Activated CD4-positive, alpha-beta T cell treated with anti-CD3 and anti-CD28 coated beads for 4 hours (primary cell): ENCODE measurements at places on chromosomes 1 and 21.

GRCh38 chr21:38312822-38313221 lies 56.0 kb downstream of the KCNJ15 start:
- DNase-seq, result no peak

DNA sequence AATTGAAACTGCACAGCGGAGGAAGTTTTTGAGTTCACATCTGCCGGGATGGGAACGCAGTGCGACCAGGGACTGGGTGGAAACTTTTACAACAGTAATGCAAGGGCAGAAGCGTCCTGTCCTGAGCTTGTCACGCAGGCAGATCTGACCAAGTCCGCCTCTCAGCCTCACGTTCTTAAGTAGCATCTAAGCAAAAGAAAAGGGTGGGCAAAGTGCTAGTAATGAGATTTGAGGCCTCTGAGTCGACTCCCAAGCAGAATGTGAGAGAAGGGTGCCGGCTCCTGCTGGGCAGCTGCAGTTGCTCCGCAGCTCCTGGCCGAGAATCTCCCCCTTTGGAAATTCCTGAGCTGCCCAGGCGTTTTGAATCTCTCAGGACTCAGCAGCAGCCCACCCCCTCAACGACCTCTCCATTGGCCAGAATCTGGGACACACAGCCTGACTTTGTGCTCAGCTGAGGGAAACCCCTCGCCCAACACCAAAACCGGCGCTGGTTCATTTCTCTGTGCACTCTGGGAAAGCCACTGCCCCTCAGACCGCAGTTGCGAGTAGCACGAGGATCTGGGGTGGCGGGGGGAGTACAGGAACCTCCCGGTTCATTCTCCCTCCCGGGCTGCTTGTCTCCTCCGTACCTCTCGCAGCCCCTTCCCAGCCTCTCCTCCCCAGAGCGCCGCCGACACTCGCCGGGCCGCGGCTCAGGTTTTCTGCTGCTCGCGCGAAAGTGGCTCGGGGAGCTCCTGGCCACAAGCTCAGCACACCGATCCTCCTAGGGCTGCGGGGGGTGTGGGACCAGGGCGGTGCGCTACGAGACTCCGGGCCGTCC lies 913 bp upstream of the S1PR1 start:
- peak; percentile 64 for DNase-seq

DNA sequence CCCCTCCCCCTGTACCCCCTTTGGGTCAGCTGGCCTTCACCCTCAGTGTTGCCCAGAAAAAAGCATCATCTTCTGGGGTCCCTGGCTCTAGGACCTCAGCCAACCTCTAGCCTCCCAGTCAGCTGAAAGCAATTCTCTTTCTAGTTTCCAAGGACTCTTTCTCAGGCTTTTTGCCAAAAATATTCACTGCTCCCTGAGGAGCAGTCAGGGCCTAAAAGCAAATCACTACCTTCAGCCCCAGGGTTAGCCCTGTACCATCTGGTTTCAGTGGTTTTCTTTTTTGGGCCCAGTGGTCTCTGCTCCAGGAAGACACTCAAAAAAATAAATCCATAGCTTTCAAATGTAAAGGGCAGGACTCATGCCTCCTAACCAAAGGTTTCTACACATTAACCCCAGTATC lies 3.1 kb upstream of the LMOD1 start:
- no peak for DNase-seq

GRCh38 chr1:63955370-63956145 lies 181.7 kb downstream of the ROR1 start:
- DNase-seq, result no peak

DNA sequence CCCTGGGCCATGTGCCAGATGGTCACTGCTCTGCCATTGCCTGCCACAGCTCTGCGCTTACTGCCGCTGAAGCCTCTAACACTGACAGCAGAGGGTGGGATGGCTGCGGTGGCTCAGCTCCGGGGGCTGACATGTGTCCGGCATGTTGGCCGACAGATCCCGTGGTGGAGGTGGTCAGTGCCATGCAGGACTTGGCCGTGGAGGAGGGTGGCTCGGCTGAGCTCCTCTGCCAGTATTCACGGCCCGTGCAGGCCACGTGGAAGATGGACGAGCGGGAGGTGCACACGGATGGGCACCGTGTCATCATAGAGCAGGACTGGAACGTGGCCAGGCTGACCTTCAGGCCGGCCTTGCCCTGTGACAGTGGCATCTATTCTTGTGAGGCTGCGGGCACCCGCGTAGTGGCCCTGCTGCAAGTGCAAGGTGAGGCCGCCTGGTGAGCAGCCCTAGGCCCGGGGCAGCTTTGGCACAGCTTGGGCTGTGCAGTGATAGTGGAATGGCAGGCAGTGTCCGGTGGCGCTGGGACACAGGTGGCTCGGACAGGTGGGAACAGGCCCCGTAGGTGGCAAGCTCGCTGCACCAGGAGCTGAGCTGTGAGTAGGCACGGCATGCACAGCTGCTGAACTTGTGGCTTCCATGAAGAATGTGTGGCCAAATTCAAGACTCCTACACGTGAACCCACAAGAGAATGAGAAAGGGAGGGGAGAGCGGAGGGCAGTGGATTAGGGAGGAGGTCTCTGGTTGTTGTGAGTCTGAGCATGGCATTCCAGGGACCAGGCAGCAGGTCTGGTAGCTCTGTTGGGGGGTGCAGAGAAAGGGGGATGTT lies 91.8 kb downstream of the TRIM11 start:
- DNase-seq, result no peak

DNA sequence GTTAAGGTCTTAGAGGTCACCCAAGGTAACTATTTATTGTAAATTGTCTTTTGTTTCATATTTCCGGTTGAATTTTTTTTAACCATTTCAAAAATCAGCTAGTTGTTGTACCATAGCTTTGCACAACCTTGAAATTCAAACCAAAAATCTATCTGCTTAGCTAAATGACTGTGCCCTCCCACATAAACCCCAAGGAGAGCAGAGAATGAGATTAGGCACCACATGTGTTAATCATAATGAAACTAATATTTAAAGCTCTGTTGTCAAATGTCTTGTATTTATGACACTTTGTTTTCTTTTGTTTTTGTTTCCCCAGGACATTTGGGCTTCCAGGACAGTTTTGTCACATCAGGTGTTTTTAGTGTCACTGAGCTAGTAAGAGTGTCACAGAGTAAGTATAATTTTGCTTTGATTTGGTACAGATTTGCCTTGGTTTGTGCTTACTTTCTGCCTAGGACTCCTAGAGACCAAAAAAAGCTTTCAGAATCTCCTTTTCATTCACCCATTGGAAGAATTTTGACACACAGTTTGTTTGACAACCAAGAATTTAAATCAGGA lies 249.9 kb downstream of the NFIA start:
- DNase-seq, result no peak

DNA sequence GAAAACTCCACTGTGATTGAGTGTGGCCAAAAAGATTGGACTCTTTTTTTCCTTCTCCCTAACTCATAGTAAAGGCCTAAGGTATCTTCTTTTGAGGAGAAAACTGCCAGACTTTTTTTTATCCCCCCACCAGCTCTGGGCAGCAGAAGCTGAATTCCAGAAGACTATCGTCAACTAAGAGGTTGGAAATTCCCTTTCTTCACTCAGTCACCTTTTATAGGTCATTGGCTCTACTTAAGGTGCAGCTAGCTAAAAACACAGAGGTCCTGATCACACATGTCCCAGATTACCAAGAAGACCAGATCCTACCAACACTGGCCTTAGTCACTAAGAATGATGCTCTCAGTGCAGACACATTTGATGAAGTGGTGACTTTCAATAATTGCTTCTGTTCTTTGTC lies 1441.2 kb downstream of the PLA2G4A start:
- no peak for DNase-seq

DNA sequence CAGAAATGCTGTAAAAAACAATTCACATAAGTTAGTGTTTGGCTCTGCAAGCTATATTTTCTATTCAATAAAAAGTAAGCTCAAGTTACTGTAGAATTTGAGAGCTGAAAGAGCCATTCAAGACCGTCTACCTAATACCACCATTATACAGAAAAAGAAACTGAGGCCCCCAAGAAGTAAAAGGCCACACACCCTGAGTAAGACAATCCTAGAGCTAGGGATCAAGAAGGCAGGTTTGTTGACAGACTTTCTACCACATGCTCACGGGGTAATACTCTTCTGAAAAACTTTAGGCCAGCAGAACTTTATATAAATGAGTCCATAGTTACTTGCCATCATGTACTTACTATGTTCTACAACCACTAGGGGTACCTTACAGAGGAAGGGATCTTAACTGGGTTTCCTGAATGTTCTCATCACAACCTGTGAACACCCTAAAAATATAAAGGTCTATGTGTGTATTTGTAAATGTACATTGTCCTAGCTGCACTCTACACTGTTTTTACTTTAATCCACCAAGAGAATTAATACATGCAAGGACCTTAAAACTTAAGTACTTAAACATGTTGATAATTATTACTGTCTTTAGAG lies 2.7 kb downstream of the PSMG1 start:
- DNase-seq, result no peak

- DNase-seq, result no peak
These were observed at the start of gene DYNLT5 for GRCh38 chr1:66752000-66752592. TSS of gene DYNLT5 (plus strand) at chr1:66752459. CDS start at chr1:66754659, 2,200 bp downstream.

GRCh38 chr1:235783148-235783776 lies 83.4 kb downstream of the LYST start:
- no peak for DNase-seq
